Activated CD4-positive, alpha-beta T cell treated with anti-CD3 and anti-CD28 coated beads for 36 hours (primary cell): ENCODE measurements at places on chromosomes 2 and 18.

- DNase-seq = no peak
Measured at GRCh38 chr18:55245211-55245614, 286.0 kb upstream of the CCDC68 start.

DNA sequence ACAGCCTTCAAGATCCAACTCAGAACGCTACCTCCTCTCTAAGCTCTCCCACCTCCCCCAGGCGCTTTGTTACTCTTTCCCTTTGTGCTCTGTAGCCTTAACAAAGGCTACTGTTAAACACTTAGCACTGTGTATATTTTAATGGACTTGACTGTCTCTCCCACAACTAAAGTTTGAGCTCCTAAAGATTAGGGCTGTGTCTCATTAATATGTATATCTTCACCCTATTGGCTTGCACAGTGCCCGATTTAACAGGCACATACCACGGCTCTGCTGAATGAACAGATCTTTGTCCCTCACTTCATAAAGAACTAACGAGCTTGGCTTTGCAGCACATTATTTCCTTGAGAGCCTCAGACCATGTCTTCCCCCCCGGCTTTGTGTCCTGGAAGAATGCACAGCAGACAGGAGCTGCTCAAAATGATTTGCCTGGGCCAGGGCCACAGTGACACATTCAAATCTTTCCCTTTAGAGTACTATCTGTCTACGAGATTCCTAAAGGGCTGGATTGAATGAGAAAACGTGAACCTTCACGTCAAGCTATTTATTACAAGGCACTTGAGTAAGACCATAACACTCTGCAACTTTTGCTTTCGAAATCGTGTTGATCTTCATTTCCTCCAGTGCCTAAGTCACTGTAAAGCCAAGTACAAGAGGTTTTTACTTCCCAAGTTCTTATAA is 22.1 kb downstream of the ABHD3 start:
- peak; percentile 36 for DNase-seq

GRCh38 chr18:634551-635045 is 22.9 kb upstream of the TYMS start:
- no peak for DNase-seq

DNA sequence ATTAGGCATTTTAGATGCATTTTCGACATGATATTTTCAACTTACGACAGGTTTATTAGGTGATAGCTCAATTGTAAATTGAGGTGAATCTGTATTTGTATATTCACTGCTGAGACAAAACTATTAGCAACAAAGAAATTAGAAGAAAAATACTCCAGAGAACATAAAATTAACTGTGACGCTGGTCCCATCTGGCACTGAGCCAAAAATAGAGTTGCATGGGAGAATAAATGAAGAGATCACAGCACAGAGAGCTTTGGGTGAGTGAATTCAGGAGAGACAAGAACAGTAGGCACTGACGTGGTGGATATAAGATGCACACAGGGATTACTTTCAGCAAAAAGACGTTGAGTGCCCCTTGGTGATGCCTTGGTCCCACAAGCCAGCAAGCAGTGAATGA is 306.2 kb upstream of the RAB6C start:
- no peak for DNase-seq

DNA sequence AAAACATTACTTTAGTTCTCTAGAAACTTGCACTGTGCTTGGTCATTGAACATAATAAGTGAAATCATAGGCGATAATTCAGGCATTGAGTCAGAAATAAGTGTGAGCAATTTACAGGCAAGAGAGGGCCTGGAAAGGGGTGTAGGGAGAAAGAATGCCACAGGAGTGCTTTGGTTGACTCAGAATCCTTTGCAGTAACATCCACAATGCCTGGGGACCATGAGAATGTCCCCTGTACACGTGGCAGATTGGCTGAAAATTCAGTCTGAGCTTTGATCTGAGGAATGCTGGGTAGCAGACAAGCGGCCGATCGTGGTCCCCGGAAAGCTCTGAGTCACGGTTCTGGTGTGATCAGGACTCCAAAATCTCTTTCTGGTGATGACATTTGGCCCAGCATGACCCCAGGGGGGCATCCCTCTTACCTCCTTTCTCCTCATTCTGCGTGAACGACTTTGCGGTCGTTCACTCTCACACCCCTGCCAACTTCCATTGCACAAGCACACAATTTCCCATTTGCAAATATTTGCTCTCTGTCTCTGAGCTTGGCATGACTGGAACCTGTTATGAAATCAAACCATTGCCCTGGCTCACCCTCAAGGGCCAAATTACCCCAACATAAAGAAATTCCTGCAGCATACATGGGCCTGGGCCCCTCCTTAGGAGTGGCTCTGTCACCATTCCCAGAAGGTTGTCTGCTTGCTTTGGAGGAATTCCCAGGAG is 305.0 kb upstream of the EPAS1 start:
- no peak for DNase-seq
